Esophagus squamous epithelium (tissue), 5 donors: ENCODE measurements at places on chromosomes 1 and 21.

GRCh38 chr1:11893907-11894251, 32.3 kb downstream of the KIAA2013 start:
- H3K36me3 ChIP-seq, result no peaks in the 10 kb centered on the region
- H3K27ac ChIP-seq, result no peak overlapping the region
- peaks cover 10% of the 10 kb centered on the region for H3K27me3 ChIP-seq
- no peaks in the 10 kb centered on the region for H3K4me1 ChIP-seq

- no peaks in the 10 kb centered on the region for H3K27me3 ChIP-seq
- H3K36me3 ChIP-seq, result no peaks in the 10 kb centered on the region
- H3K27ac ChIP-seq, result no peak overlapping the region
- H3K4me1 ChIP-seq, result peaks cover 12% of the 10 kb centered on the region
- no peak for DNase-seq
Observed at GRCh38 chr1:93699503-93700168, 18.0 kb upstream of the BCAR3 start.

DNA sequence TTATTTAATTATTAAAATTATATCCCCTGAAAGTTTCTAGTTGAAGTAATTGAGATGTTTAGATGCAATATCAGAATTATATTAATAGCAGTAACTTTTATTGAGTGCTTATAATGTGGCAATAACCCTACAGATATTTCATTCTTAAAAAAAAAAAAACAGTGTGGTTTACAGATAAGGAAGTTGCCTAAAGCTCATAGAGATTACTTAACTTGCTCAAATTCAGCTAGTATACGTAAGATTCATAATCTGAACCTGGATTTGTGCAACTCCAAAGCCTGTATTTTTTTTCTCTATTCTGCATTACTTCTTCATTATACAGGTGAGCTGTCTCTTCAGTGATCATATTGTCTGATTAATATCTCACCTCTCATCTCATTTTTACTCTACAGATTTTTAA, 156.0 kb upstream of the PTBP2 start:
- DNase-seq, result no peak
- no peak overlapping the region for H3K4me3 ChIP-seq
- H3K36me3 ChIP-seq, result no peaks in the 10 kb centered on the region
- H3K27me3 ChIP-seq, result no peaks in the 10 kb centered on the region
- H3K4me1 ChIP-seq, result no peaks in the 10 kb centered on the region

DNA sequence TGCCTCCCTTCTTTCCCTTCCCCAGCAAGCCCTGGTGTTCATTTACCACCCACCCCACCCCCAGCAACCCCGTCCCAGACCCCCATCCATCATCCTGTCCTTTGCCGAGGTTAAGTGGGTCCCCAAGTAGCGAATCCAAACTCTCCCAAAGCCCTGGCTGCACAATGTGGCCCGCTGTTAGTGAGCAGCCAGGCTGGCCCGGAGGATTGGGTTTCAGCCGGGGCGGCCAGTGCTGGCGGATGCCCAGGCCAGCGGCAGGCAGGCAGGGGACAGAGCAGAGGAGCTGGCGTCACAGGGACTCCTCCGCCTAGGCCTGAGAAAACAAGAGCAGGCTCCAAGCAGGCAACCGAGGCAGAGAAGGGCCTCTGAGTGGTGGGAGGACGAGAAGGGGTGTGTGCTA, 61.4 kb downstream of the EPHB2 start:
- no peaks in the 10 kb centered on the region for H3K36me3 ChIP-seq
- H3K4me1 ChIP-seq, result peaks cover 7% of the 10 kb centered on the region
- DNase-seq, result no peak
- H3K27me3 ChIP-seq, result peaks cover 76% of the 10 kb centered on the region
